ENCODE measurements at places on chromosomes 16 and 17.
A peak's percentile ranks its signal among the peaks of the same experiment; 100 is the strongest.

DNA sequence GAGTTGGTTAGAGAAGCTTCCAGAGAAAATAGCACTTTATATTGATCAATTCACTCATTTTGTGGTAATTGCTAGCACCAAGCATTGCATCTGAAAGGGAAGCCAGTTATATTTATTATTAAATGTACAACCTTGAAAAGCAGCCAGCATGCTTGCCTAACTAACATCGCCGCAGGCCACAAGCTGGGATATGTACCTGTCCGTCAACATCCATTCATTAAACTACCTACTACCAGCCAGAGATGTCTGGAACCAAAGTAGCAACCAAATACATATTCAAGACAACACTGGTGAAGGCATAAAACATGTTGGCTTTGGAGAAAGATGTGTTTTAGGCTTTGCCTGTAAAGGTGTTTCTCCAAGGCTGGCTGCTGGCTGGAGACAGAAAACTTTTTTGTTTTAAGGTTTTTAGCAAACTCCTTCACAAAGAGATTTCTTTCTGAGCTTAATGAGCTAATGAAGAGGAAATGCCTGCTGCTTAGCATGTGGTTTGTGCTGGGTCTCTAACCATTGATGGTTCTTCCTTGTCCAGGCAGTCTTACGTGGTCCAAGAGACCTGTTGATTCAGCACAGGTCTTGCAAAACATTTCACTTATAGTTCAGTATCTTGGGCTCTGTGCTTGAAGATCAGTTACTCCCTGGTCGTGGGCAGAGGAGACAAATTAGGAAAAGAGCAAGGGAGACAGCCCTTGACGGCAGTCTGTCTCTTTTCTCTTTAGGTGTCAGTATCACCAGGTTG, 3.1 kb downstream of the ITPRIPL2 start:
- DNase-seq: no peak

DNA sequence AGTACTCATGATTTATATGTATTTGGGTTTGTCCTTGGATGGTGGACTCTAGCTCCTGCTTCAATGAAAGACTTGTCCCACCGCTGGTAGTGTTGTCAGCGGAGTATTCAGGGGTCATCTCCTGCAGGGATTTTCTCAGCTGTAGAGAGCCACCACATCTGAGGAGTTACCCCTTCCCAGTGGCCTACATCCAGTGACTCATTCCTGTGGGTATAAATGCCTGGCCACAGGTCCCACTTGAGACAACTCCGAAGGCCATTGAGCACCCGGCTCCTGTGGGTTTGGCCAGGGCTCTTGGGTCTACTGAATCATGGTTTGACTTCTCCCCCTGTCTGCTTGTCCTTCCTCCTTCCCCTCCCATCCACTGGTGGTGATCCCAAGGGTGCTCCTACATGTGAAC, 34.6 kb upstream of the WSB1 start:
- DNase-seq: peak; percentile 81

GRCh38 chr17:74099442-74100340, 103.8 kb upstream of the RPL38 start:
- DNase-seq: no peak

- DNase-seq: no peak
Observed at GRCh38 chr17:4978726-4979125, 8.7 kb downstream of the CAMTA2 start.

DNA sequence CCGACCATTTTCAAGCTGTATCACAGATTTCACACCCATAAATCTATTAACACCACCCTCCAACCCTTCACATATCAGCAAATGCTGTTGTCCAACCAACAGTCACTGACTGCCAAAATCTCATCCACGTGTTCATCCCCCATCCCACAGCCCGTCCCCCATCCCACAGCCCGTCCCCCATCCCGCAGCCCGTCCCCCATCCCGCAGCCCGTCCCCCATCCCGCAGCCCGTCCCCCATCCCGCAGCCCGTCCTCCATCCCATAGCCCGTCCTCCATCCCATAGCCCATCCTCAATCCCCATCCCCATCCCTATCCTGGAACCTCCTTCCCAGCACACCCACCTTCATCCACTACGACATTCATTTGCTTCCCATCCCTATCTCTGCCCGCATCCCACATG, 14.1 kb downstream of the DLG4 start:
- no peak for DNase-seq

- no peak for DNase-seq
Observed at GRCh38 chr16:84948851-84949610, 62.3 kb downstream of the ZDHHC7 start.

DNA sequence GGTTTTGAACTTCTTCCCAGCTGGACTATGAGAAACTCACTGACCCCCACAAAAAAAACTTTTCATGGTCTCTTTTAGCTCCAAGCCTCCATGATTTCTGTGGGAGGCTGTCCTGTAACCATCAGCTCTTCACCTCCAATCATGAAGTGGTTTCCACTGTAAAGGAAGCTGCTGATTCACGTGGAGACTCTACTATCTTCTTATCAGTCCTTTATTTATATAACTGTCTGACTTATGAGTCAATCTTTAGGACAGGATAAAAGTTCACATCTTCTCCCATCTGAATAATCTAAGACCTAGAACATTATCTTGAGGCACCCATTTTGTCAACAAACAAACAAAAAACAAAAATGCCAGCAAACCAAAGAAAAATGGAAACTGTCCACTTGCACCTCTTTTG, 409.9 kb downstream of the SLC39A11 start:
- DNase-seq: no peak

- DNase-seq: no peak
Observed at GRCh38 chr17:18987862-18988545, 16.6 kb downstream of the FAM83G start.

- peak; percentile 59 for DNase-seq
Observed at GRCh38 chr16:57795431-57795878, 6.8 kb downstream of the KIFC3 start.

DNA sequence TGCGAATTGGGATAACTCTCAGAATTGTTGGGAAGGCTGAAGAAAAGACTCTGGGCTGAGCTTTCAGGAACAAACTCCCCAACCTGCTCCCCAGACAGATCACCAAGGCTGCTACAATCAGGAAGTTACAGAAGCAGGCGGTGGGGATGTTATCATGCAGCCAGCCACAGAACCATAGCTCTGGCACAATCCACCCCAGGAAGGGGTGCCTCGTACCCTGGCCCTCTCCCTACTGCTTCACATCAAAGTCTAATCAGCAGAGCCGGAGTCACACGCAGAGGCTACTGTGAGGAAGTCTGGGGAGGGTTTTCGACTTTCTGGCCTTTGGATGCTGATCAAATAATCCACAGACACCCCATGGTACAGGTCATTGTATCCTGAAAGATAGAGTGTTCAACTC, 86.8 kb downstream of the NTN1 start:
- no peak for DNase-seq

DNA sequence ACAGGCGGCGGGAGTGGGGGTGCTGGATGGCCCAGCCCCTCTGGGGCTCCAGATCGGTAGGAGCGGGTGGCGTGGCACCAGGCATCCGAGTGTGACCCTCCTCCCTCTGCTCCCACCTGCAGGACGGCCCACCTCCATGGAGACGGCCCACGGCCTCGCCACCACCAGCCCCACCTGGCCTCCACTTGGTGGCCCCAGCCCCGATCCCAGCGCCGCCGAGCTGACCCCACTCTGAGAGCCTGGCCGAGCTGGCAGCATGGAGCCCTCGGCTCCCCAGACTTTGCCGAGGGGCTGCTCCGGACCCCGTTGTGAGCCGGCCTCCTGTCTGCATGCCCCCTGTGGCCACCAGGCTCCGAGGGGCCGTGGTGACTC, 4.7 kb upstream of the NUDT16L1 start:
- no peak for DNase-seq

- no peak for DNase-seq
Observed at GRCh38 chr16:55710466-55710865, 54.7 kb downstream of the SLC6A2 start.

GRCh38 chr16:81548876-81549546, 104.4 kb downstream of the CMIP start:
- DNase-seq: peak; percentile 48

DNA sequence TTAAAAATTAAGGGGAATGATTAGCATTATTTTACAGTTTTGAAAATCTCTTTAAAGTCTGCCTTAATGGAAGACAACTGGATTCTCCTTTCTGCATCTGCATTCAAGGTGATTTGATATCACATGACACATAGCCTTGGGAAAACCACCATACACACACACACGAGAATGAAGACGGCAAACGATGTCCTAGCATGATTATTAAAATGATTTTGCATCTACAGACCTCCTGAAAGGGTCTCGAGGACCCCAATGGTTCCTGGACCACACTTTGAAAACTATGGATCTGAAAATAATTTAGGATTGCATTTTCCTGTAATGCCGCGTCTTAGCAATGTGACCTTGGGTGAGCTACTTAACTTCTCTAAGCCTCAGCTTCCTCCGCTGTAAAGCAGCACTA, 11.8 kb upstream of the CHST4 start:
- no peak for DNase-seq

GRCh38 chr17:76570457-76570856, 15.2 kb downstream of the ST6GALNAC2 start:
- DNase-seq: no peak

DNA sequence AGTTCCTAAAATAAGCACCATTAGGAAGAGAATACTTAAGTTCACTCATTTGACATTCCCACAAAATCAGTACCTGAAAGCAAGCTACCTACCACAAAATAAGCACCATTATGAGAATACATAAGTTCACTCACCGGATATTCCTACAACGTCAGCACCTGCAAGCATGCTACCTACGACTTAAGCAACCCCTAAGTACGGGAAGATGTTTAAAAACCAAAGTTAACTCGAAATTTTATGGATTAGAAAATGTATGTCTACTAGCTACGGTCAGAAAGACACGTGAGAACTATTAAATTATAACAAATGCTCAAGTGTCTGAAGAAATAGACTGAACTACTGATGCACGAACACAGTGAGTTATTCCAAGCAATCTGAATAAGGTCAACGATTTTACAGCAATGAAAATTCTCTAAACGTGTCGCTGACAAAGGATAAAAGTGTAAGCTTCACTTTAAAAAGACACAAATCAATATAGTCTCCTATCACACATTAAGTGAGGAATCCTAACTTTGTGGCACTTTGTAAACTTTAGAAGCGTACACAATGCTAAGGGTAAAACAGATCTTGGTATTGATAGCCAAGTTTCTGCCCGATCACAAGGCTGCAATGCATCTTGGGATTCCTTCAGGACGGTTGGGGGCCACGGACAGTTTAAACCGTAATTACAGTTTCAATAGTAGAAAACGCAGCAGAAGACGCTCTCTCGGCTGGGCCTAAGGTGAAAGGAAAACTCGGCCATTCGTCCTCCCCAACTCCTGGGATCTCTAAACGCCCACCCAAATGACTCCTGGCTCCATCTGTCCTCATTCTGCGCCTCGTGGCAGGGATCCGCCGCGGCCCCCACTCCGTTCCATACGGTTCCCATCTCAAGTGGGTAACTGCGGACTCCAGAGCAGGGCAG, 1.3 kb downstream of the GSPT1 start:
- peak; percentile 44 for DNase-seq

DNA sequence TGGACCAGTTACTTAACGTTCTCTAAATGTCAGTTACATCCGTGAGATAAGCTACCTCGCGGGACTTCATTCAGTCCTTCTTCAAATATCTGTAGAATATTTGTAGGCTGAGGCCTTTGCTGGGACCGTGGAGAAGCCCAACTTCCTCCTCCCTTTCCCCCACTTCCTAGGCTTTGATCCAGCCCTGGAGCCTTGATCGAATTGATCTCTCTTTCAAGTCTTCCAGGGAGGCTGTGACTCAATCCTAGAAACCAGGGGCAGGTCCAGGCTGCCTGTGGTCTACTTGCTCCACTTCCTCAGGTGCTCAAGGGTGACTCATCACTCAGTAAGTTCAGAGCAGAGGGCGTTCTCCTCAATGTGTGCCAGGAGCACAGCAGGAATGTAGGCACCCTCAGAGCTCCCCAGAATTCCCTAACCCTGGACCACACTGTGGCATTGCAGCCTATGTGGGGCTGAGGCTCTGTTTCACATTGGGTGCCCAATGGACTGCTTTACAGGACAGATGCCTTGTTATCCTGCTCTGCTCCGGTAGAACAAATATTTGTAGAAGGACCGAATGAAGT, 11.2 kb upstream of the CEP20 start:
- peak; percentile 98 for DNase-seq

- no peak for DNase-seq
Observed at GRCh38 chr16:25716186-25716585, 24.4 kb downstream of the HS3ST4 start.

- no peak for DNase-seq
Observed at GRCh38 chr17:46127524-46127923, 65.7 kb downstream of the KANSL1 start.

DNA sequence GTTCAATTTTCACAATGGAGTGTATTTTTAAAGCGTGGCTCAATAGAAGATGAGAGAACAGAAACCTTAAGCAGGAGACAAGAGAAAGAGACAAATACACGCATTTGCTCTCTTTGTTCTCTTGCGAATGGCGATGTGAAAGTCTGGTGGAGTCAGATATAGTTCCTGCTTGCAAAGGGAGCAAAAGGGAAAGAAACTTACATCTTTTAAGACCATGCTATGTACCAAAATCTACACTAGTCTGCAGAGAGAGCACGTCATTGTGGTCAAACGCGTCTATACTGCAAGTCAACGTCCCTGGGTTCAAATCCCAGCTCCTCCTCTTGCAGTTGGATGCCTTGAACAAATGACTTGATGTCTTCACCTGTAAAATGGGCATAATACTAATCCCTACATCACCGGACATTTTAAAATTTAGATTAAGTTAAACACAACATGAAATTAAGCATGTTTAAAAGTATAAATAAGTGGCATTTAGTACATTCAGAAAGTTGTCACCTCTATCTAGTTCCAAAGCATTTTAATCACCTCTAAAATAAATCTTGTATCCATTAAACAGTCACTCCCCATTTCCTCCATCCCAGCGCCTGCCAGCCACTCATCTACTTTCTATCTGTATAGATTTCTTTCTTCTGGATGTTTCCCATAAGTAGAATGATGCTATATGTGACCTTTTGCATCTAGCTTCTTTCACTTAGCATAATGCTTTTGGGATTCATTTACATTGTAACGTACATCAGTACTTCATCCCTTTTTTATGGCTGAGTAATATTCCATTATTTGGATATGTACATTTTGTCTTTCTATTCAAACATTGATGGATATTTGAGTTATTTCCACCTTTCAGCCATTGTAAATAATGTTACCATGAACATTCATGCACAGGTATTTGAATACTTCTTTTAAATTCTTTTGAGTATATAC, 406.9 kb downstream of the TMEM114 start:
- no peak for DNase-seq

DNA sequence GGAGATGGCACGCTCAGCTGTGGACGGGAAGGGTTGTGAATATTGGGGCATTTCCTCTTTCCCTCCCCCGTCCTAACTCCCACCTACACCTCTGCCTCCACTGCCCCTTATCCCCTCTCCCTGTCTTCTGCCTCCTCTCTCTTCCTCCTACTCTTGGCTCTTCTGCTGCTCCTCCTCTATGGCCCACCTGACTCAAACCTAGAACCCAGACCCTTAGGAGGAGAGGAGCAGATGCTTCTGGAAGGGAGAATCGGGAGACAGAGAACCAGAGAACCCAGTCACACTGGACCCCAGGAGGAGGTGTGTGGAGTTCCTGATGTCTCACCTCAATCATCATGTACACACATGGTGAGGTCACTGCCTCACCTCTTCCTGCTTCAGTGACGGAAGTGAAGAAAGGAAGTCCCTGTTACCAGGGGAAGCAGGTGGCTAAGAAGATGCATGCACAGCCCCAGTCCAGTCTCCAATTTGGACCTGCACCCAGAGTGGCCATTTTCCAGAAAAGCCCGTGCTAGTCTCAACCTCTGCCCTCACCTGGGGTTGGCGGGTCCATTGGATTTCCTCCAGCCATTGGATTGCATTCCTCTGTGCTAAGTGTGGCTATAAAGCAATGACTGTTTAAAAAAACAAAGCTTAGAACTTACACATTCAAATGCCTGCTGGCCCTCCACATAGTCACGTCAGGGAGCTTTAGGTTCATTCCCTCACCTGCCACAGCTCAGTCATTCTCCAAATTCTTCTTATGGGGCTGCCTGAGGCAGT, 4.0 kb downstream of the RNF222 start:
- DNase-seq: no peak

Data from SW480 (cell line).